HepG2 (cell line): ENCODE measurements at places on chromosomes 2 and 18. TPM values are rescaled to one million over a fixed set of nuclear protein-coding genes. Genes with fewer than 3 reads are reported as not detected.

DNA sequence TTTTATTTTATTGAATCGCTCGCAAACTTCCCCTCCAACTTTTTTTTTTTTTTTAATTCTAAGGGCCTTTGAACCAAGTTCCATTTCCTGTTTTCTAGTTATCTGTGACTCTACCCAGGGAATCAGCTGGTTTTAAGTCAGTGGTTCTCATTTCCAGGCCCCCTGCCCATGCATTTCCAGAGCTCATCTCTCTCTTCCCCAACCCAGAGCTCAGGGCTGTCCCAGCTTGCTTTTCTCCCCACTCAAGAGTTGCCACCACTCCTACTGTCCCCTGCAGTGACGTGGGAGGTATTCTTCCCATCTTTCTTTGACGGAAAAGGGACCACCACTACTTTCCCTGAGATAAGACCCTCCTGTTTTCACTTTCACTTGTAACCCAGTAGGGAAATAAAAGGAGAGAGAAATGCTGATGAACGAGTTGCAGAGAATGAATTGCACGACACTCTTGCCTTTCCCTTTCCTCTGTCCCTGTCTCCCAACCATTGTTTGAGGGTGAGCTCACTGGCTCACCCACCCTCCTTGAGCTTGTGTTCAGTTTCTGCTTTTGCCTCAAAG, 42.1 kb downstream of the TET3 start:
- no peak for DNase-seq

- peak; percentile 100 for DNase-seq
These were observed 18.3 kb upstream of the POLE4 start for GRCh38 chr2:74939919-74940812.

DNA sequence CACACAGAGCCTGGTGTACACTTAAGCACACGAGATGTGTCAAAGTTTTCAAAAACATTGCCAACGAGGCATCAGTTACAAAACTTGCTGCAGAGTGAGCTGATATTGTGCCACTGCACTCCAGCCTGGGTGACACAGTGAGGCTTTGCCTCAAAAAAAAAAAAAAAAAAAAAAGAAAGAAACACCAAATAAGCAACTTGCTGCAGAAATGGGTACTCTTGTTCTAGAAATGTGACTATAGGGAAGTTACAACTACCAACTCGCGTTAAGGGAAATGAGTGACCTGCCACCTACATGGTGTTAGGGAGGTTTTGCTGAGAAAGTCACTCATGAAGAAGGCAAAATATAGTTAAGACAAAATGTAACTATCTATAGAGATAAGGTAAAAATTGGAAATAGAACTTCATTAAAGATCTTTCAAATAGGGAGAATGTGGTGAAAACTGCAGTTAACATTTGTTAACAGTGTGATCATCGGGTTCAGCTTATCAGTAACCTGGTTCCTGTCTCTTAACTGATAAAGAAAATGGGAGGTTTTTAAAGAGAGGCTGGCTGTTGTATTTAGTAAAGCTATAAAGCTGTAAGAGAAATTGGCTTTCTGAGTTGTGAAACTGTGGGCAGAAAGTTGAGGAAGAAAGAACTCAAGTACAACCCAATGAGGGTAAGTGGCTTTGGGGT, at the start of gene IL1RL1:
Gene IL1RL1 (plus strand): TSS at position 600 of the 677 bp plus-strand sequence. CDS start 26,702 bp downstream, outside the sequence.
- no peak for DNase-seq

GRCh38 chr2:18788592-18788991, 199.2 kb upstream of the NT5C1B start:
- DNase-seq: no peak

CRYGD gene
- not detected in 2 replicates for total RNA-seq
